ENCODE measurements at places on chromosomes 4 and X.

DNA sequence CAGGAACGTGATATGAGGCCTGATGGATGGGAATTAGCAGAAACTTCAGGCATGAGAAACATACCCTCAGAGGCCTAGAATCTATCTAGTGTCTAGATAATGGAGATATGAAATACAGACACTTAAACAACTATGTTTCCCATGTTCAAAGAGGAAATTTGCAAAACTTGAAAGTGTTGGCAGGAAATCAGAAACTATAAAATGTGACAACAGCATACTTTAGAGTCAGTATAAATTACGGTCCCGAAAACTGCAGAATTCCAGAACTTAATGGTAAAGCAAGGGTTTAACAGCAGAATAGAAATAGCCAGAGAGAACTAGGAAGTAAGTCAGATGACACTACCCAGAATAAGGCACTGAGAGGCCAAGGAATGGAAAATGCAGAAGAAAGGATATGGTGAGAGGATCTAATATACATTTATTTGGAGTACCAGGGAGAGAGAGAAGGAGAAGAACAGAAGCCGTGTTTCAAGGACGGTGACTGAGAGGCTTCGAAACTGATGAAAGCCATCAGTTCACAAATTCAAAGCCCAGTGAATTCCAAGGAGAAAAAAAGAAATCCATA is 7.4 kb downstream of the HTT-AS start:
- no peak for DNase-seq

DNA sequence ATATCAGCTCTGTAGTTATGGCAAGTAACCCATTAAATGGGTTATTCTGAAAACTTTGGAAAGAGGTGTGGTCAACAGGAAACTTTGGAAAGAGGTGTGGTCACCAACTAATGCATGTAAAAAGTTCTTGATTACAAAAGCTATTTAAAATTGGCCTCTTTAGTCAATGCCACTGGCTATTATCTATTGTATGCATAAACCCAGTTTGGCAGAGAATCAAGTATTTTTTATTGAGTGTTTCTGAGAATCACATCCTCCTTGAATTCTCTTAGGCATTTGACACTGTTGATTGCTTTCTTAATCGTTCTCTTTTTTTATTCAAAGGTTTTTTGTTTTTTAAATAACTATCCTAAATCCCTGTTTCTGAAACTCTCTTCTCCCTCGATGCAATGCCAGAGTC is 7.5 kb downstream of the P2RY4 start:
- DNase-seq = no peak

- DNase-seq = no peak
Measured at GRCh38 chrX:2313864-2314640, 186.7 kb downstream of the DHRSX start.

- no peak for DNase-seq
Measured at GRCh38 chr4:37138789-37139188, 105.8 kb upstream of the NWD2 start.

GRCh38 chr4:183722731-183723560 is 63.9 kb downstream of the TRAPPC11 start:
- peak; percentile 54 for DNase-seq

DNA sequence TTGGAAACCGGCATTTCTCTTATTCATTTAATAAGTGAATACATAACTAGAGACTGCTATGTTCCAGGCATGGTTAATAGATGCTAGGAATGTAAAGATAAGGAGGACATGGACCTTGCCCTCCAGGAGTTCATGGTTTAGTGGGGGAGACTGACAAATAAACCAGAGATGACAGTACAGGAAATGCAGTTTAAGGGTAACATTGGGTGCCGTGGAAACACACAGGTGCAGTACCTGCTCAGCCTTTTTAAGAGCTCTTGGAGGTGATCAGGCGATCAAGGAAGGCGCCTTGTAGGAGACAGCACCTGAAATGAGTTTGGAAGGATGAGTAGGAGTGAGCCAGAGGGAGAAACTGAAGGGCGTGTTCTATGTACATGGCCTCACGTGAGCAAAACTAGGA is 145.8 kb downstream of the AASDH start:
- no peak for DNase-seq

DNA sequence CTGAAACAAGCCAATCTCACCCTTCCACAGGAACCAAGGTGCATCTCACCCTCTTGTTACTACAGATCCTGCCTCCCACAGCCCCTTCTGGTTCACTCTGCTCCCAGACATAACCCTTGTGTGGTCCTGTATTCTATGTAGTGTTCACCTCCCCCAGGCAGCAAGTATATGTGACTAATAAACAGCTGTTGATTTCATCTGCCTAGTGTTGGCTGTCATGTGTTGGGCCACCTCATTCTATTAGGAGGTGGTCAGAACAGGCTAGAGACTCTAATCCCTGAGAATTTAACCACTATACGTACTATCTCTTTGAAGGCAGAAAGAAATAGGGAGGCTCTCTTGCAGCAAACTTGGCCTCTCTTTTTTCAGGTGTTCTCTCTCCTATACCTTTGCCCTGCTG is 134.3 kb upstream of the RPL34 start:
- no peak for DNase-seq

DNA sequence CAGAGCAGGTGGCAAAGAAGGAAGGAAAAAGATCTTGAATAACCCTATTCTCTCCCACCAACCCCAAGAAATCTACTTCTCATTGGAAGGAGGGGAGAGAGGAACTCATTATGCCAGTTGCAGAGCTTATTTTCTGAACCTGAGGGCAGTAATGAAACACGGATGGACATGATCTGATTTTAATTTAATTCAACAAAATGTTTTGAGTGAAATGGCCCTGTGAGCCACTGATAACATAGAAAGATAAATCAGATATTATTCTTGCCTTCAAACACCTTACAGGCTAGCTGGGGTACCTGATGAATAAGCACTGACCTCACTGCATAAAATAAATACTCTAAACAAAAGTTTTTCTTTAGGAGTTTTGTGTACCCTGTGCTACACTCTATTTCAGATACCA is 30.3 kb downstream of the DAPP1 start:
- no peak for DNase-seq

DNA sequence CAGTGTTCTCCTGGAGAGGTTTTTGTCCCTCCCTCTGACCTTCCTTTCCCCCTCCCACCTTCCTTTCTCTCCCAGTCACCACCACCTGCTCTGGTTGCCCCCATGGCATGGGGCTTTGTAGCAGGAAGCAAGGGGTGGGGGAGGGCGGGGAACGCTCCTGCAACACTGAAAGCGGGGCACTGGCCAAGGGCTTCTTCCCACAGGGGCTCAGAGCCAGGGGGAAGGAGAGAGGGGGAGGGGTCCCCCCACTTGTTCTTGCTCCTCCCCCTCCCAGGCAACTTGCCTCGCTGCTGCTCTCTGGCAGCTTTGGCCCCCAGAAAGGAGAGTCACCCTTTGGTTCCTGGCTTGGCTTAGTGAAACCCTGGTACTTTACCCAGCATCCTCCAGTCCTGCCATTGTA is 48.4 kb downstream of the BCORL1 start:
- DNase-seq = no peak

GRCh38 chrX:69430785-69431184 is 73.3 kb upstream of the NALF2 start:
- peak; percentile 4 for DNase-seq

GRCh38 chrX:12868747-12869146 is 1.9 kb downstream of the TLR7 start:
- DNase-seq = no peak

GRCh38 chr4:61666244-61666643 is 466.1 kb downstream of the ADGRL3 start:
- peak; percentile 3 for DNase-seq

DNA sequence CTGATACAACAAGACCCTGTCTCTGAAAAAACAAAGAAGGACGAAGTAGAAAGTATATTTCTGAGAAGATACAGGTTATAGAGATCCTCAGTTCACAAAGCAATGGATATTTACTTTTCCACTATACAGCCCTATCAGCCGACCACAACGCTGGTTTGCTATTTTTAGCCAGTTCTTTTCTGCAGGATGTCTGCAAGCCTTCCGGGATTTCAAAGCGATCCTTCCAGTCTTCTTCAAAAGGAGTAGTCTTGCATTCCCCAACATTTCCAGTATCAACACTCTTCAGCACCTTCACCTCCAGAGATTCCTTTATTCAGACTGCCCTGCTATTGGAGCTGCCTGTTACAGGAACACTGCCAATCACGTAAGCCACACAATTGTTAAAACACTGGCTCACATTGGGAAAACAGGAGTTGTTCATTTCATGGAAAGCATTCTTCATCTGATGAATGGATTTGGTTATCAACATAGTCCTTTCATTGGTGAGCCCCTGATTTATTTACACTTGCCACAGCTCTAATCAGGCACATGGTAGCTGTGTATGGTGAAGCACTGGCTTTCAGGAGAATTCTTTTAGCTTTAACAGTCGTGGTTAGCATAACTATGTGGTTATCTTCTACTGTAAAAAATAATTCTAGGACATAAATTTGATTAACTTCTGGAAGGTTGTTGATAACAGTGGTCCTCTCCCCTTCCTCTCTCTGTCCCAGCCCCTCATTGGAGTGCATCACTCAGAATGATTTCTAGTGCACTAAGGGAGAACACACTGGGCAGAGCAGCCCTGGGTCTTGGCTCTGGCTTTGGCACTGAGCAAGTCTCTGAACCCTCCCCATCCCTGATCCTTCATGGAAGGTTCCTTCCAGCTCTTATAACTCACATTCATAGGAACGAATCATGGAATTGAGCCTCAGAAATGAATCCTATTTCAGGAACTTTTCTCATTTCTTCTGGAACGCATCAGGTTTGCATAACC is 109.9 kb upstream of the SORBS2 start:
- no peak for DNase-seq

DNA sequence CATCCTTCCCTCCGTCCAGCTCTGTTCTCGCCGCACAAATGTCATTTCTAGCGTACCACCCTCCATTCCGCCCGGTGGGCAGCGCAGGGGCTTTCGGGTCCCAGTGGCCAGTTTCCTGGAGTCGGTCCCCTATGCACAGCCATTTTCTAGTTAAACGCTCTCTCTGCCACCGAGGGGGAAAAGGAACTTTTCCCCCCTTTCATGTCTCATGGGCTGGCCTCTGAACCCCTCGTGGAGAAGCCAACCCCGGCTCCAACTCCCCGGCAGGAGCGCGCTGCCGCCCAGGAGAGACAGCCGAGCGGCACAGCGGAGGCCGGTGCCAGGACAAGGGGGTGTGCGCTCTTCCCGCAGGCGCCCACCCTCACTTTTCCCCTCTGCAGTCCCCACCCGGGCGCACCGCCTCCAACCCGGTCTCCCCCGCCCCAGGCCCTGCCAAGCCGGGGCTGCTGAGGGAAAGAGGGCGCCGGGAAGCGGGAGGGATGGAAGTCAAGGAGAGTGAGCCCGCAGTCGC is 662 bp downstream of the APBB2 start:
- DNase-seq = peak; percentile 20
